ENCODE measurements at places on chromosomes 4 and X.

DNA sequence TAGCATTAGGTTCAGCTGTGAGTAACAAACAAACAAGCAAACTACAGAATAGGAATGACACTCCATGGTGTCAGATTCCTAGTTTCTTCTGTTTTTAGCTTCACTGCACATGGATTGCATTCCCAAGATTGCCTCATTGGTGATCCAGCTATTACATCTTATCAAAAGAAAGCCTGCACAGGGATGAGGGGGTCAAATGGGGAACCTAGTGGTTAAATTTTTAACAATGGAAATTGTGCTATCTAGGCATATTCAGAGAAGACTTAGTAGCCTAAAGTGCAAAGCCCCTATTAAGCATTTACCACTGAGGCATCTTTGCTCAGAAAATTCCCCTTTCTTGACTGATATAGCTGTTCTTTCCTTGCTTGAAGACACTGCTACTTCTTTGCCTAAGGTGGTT is 3.9 kb upstream of the TTC29 start:
- no peak for DNase-seq

GRCh38 chr4:45741897-45742296 is 382.0 kb downstream of the GABRG1 start:
- no peak for DNase-seq

GRCh38 chr4:183788308-183788905 is 116.7 kb upstream of the STOX2 start:
- no peak for DNase-seq

DNA sequence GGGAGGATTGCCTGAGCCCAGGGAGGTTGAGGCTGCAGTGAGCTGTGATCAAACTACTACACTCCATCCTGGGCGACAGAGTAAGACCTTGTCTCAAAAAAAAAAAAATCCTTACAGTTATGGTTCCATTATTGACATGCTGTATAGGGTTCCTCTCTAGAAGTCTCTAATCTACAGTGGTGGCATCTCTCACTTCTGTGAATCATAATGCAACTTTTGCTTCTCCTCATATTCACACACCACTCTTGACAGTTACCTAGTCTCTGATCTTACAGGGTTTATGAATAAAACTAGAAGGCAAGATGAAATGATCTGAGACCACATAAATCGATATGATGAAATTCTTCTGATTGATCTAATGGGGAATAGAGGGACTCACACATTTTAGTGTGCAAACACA is 40.6 kb downstream of the DOCK11 start:
- no peak for DNase-seq

GRCh38 chr4:13584481-13584880 is 40.2 kb upstream of the NKX3-2 start:
- DNase-seq, result no peak

DNA sequence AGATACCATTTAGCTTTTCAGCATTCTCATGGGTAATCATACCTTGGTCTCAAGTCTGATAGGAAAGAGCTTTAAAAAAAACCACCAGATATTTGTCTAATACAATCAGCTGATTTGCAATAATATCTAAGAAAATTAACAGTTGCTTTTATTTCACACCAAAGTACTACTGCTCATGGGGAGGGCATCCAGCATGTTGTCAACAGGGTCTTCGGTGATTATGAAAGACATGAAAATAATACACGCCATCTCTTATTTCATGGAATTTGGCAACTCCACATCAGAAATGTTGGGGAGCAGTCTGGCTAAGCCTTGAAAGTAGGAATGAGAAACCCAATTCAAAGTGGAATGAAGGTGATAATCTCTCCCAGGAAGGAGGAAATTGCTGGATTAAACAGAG is 3.0 kb downstream of the ASB5 start:
- no peak for DNase-seq

- DNase-seq, result no peak
Measured at GRCh38 chr4:95077864-95078263, 320.1 kb downstream of the BMPR1B start.

DNA sequence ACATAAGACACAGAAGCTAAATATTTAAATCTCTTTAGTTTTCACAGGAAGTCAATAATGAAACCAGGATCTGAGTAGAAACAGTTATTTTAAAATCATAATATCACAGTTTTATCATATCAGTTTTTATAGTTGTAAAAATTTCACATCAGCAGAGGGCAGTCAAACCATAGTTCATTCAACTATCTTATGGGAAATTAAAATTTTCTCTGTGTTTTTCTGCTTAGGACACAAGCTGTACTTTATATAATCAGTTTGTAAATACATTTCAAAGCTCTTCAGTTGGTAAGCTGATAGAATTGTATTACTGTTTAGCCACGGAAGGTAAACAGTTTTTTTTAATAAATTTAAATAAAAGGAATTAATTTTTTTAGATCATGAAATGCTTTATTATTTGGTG is 204.8 kb upstream of the NUDT6 start:
- no peak for DNase-seq

DNA sequence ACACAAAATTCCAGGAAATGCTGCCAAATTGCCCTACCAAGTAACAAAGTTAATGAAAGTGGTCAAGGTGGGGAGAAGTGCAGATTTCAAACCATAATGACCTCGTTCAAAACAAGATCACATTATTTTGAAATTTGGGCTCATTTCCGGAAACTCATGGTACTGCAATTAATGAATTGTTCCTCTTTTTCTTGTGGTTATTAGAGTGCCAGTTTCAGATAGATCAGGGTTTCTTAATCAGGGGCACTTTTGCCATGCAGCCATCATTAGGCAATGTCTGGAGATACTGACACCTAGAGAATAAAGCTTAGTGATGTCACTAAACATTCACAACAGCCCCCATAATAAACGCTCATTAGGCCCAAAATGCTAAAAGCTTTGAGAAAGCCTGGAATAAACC is 381.5 kb upstream of the GALNT7 start:
- no peak for DNase-seq

- no peak for DNase-seq
Measured at GRCh38 chrX:87900320-87900908, 382.8 kb downstream of the KLHL4 start.

- DNase-seq, result no peak
Measured at GRCh38 chr4:41374490-41374889, 117.8 kb downstream of the UCHL1 start.

- DNase-seq, result no peak
Measured at GRCh38 chr4:144572660-144573059, 73.3 kb upstream of the HHIP start.

DNA sequence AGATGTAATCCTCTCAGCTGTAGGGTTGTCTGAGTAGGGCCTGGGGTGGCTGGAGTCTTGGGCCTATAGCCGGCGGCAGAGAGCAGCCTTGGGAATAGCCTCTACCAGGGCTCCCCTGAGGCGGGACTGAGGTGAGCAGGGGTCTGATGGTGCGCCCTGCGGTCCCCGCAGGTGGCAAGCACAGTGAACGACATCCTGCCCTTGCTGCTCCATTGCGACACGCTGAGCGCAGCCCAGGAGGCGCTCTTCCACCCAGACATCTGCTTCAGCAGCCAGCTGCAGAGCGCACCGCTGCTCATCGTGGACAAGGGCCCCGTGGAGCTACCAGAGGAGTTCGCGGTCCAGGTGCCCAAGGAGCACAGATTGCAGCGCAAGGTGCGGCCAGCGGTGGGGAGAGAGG is 317.0 kb downstream of the ADGRL3 start:
- no peak for DNase-seq

- DNase-seq, result no peak
Measured at GRCh38 chrX:14027511-14028019, 2.1 kb downstream of the GEMIN8 start.

DNA sequence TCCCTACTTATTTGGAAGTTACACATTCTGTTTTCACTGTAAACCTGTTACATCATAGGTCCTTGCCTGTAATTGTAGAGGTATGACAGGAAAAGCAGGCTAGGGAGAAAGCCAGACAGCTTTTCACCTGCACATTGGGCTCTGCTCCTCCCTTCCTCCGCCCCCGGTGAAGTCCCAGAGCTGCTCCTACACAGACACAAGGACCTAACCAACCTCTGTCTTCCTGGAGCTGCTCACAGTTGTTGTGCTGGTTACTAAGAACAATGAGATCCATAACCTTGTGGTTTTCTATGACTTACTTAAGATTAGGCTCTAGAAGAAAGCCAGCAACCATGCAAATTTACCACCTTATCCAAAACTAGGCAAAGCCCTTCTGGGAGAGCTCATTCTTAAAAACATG is 40.0 kb downstream of the MOSPD2 start:
- no peak for DNase-seq

DNA sequence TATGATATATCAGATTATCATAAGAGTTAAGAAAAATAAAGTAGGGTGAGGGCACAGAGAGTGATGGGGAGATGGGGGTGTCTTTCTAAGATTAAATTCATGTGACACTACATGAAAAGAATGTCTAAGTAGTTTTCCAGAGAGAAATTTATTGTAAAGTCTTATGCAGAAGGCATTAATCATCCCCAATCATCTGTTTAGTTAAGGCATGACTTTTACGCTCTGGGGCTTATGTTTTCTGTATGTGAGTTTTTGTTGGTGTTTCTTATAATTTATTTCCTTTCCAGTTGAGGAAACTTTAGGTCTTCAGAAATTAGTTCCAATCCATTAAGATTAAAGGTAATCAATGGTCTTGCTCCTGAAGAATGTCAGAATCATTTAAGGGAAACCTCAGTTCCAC is 383.0 kb upstream of the GALNT7 start:
- DNase-seq, result no peak

- no peak for DNase-seq
Measured at GRCh38 chr4:83932750-83933391, 397.0 kb downstream of the GPAT3 start.

DNA sequence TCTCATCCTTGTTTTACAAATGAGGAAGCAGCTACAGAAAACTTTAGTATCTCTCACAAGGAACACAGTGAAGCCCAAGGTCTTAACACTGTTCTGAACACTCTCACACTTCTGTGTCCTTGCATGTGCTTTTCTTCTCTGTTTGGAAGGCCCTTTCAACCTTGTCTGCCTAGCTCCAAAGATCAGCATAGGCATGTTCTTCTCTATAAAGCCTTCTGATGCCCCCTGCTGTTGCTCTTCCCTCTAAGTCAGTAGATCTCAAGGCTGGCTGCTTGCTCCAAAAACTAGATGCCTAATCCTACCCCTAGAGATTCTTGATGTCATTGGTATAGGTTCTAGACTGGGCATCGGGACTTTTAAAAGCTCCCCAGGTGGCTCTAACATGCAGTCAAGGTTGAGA is 5.9 kb downstream of the APOO start:
- peak; percentile 70 for DNase-seq

GRCh38 chr4:94068753-94069719 is 138.6 kb upstream of the SMARCAD1 start:
- no peak for DNase-seq

DNA sequence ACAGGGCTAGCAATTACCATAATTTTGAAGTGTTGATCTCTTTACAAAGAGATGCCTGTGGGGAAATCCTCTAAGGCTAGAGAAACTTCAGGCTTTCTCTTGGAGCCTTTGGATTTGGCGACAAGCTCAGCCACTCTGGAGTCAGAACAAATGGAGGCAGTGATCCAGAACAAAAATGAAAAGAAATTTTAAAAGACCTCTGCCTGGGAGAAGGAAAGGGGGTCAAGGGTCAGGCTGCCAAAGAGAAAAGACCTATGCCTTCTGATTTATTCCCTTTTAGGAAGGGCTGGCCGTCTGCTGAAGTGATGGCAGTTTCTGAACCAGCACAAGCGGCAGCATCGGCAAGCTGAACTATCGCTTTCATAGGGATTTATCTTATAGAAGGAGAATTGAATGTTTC is 140.8 kb upstream of the SFRP2 start:
- DNase-seq, result no peak

- DNase-seq, result no peak
Measured at GRCh38 chrX:81195712-81196111, 6.0 kb downstream of the HMGN5 start.

DNA sequence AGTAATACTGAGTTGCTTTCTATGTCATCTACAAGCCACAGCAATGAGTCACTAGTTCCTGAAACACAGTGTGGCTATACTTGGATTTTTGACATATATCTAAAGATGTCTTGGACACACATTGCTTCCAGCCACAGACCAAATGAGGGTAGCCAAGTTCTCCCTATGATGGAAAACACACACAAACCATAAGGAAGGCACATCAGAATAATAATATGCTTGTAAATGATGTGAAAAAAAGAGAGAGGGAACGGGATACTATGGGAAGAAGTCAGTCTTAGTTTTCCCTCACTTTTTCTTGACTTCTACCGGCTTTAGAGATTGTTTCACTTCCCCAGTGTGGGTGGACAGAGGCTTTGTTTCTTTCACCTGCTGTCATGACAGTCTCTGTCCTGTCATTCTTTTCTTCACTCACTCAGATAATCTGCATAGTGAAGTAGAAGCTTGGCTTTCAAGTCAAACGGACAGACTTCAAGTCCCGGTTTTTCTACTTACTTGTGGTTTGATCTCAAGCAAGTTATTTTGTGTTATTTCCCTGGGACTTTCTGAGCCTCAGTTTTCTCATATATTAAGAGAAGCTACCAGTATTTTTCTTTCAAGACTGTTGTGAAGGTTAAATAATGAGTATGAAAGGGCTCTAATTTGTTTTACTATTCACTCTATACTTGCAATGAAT is 34.7 kb downstream of the P2RY10 start:
- DNase-seq, result no peak

GRCh38 chr4:56532239-56532638 is 26.6 kb downstream of the ARL9 start:
- no peak for DNase-seq

DNA sequence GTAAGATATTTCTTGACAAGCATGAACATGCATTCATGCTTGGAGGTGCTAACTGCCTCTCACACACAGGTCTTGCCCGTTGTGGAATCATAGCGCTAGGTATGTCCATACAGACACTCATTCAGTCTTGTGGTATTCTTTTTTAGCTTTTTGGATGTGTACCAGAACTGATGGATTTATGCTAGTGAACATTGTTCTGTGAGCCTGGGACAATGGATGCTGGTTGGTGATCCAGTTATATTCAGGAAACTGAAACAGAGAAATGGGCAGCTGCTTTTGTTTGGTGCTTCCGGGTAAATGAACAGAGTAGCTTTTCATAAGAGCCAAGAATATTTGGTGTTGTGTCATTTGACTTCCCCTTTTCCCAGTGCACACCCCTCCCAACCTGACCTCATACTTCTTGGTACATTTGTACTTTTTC is 78.9 kb upstream of the SLC4A4 start:
- DNase-seq, result no peak

- no peak for DNase-seq
Measured at GRCh38 chr4:169971456-169972015, 54.7 kb downstream of the MFAP3L start.

DNA sequence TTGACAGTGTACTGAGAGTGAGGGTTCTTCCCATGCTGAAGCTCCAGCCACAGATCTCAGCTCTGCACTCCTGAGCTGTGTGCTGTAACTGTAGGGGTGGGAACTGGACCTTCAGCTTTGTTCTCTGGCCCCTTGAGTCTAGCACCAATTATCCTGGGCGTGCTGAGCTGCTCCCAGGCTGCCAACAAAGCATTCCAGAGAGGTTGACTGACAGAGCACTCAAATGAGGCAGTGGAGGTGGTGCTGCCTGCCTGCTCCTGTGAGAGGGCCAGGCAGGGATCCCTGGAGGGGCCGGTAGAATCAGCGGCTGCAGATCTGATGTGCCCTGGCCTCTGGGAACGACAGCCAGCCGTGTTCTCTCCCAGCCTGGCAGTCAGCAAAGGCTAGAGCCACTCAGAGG is 375.7 kb upstream of the AADAT start:
- DNase-seq, result no peak
